ENCODE measurements at places on chromosomes 6 and 20. TPM values are rescaled to one million over a fixed set of nuclear protein-coding genes. Genes with fewer than 3 reads are reported as not detected.

STMND1 gene
- total RNA-seq, result not detected

BEND6 gene
- total RNA-seq, result 1.3 TPM

RCAN2 gene
- total RNA-seq, result 83.4 TPM

TFAP2C gene
- 4.9 TPM for total RNA-seq

WFDC2 gene
- total RNA-seq, result 32.5 TPM

LINC00237 gene
- not detected for total RNA-seq

LY6G5C gene
- total RNA-seq, result 0.96 TPM

SDC4 gene
- total RNA-seq, result 63.8 TPM

RNF146 gene
- total RNA-seq, result 21.0 TPM

ANGPT4 gene
- 5.7 TPM for total RNA-seq

KHDC1L gene
- total RNA-seq, result not detected

GPR6 gene
- total RNA-seq, result not detected

LY6G6C gene
- not detected for total RNA-seq

OR2H2 gene
- total RNA-seq, result not detected

SYTL3 gene
- 4.7 TPM for total RNA-seq

Data from ascending aorta (tissue), 2 donors.